Heart left ventricle (tissue), 16 donors: ENCODE measurements at places on chromosomes 7 and 10.

- no peak for DNase-seq
Observed at GRCh38 chr7:69217516-69218350, 380.5 kb upstream of the AUTS2 start.

- DNase-seq = no peak
Observed at GRCh38 chr7:150961510-150962289, 16.4 kb downstream of the KCNH2 start.

DNA sequence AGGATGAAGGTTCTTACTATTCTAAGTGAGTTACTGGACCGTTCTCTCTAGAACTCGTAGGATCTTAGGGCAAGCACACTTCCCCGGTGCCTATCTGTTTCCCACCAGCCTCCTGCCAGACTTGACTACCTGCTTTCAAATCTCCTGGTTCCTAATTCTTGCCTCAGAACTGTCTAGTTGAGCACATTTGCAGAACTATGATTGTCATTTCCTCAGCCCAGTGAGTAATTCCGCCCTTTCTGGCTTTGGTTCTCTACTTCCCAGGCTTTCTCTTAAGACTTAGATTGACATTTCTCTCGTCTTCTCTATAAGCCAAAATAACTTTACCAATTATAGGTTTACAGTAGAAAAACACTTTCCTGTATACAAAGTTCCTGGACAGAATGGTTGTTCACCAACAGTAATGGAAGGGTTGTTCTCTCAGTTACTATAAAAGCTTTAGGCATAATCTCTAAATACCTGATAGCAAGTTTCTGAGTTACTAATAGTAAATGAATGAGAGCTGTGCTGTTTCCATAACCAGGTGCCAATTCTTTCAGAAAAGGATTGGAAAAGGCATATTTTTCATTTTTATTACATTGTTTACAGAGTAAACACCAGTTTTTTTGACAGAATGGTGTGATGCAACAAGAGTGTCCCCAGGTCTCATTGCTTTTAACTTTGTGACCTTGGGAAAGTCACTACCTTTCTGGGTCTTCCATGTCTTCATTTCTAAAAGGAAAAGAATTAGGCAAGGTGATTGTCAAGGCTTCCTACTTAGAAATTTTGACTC is 41.1 kb downstream of the PLEKHA8 start:
- no peak for DNase-seq

GRCh38 chr10:74763934-74764591 is 62.3 kb upstream of the KAT6B start:
- no peak for DNase-seq

DNA sequence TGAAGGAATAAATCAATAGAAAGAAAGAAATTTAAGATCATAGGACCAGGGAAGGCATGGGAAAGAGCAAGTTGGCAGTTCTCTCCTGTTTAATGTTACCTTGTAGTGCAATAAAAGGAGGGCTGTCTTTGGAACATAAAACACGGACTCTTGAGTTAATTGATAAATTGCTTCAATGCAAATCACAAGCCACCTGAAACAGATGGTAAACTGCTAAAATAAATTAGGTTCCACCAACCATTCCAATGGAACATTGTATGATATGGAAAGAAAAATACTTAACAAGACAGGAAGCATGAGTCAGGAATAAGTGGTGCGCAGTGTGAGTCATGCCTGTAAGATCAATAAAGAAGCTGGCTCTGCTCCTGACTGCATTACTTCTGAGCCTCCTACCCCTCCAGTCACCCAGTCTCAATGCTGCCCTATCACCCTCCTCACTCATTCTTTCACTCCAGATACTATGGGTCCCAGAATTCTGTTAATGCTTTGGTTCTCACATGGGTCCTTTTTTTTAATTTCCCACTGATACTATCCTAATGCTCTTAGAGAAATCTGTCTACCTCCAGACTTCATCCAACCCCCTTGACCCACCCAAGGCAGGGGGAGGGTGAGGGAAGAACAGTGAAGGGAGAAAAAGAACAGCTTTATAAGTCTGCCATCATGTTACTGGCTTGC is 78.9 kb downstream of the LRRC17 start:
- DNase-seq = no peak

- DNase-seq = no peak
Observed at GRCh38 chr7:118511146-118511545, 286.6 kb downstream of the ANKRD7 start.

DNA sequence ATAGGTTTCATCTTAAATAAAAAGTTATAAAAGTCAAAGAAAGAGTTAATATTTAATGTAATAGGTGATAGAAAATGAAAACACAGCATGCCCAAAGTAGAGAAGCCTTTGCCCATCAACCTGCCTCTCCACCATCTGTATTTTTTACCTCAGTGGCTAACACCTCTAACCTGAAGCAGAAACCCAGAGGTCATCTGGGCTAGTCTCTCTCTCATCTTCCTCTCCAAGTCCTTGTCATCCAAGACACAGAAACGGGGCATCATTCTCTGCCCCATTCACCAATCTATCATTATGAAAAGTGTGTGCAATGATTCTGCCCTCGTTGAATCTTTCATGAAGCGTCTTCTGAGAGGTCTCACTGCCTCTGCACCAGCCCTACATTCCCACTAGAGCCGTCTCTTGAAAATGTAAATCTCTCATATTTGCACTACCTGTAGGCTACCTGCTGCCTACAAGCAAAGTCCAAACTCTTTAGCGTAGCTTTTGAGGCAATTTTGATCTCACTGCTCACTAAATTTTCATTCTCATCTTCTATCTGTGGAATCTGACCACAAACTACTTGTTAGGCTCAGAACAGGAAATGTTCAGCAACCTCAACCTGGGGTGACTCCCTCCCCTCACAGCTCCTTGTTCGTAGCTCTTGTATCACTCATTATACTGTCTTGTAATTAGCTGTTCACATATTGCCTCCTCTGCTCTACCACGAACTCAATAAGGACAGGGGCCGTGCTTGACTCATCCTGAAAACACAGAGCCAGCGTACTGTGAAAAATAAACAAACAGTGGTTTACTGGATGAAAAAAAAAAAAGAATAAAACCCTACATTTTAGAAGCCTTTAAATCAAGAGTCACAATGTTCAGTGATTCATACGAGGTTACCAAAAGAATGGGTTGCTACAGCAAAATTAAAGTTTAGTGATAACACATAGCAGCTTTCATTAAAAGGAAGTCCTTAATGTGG is 83.1 kb downstream of the CTNNA3 start:
- no peak for DNase-seq

DNA sequence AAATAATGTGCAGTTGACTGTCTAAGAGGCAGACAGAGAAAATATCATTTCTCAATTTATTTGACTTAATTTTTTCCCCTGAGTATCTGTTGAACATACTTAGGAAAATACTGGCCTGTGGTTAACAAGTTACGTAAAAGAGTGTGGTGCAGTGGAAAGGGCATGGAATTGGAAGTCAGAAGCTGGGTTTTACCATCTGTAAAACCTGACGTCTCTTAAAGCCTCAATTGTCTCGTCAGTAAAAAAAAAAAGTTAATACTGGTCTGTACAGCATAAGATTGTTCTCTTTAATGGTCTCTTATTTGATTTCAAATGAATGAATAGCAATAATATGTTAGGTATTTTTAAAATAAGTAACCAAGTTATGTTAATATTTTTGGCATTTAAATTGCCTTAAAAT is 67.8 kb downstream of the PHTF2 start:
- DNase-seq = no peak

DNA sequence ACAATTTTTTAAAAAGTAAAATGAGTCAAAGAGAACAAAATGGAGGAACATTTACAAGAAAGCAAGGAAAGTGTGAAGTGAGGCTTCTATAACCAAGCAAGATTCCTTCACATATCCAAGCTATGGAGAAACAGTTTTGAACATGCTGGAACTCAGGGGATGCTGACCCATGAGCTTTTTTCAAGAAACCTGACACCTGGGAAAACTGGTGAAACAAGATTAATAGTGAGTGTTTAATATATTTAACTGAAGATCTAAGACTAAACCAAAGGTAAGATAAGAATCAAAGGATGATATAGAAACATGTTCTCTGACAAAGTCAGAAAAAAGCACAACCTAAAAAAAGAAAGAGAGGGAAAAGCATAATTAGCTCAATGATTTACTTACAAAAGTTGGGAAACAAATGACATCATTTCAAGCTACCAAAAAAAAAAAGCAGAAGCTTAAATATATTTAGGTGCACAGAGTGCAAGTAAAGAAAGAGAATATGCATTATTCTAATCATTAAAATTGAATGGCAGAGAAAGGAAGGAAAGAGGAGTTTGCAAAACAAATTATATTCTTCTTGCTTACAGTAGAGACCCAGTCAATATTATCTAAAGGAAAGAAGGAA is 24.9 kb downstream of the C7orf25 start:
- DNase-seq = no peak

DNA sequence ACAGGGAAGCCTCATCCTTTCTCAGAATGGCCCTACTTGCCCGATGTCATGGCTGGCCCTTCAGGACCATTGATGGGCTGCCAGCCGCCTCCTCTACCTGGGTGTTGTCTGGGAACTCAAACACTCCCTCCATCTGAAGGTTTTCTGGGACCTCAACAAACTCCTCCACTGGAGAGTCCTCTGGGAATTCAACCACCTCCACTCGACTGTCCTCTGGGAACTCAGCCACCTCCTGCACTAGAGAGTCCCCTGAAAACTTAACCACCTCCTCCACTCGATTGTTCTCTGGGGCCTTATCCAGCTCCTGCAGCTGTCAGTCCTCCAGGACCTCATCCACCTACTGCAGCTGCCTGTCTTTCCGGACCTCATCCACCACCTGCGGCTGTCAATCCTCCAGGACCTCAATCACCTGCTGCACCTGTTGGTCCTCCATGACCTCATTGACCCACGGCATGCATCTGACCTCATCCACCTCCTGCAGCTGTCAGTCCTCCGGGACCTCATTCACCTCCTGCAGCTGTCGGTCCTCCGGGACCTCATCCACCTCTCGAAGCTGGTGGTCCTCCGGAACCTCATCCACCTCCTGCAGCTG is 37.1 kb downstream of the MAT1A start:
- DNase-seq = no peak

DNA sequence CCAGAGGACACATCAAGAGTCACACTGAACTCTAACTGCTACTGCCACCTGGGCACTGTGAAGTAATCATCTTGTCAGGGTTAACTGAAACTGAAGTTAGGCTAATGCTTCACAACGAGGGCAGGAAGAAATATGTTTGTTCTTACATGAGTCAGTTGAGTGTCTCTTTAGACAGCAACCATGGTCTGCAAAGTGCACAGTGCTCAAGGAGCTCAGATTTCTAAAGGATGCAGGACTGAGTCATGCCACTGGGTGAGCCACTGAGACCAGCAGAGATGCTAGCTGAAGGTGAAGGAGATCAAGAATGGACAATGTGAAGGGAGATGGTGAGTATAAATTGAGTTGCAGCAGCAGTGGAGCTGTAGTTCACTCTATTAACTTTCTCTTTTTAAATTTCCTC is 76.0 kb upstream of the CTTNBP2 start:
- DNase-seq = no peak

DNA sequence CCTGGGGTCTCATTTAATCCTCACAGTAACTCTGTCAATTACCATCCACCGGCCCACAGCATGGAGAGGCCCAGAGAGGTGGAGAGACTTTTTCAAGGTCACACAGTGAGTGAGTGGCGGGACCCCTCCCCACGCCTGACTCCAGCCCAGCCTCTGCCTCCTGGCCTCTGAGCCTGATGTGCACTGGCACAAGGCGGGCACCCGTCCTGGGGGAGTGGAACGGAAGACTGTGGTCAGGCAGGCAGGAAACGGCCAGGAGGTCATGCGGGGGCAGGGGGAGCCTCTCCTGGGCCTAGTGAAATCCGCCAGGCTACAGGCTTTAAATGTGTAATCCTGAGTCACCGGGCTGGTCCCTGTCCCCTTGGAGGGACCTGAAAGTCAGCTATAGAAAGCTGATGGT is 32.2 kb downstream of the ZCCHC24 start:
- peak; percentile 51 for DNase-seq

DNA sequence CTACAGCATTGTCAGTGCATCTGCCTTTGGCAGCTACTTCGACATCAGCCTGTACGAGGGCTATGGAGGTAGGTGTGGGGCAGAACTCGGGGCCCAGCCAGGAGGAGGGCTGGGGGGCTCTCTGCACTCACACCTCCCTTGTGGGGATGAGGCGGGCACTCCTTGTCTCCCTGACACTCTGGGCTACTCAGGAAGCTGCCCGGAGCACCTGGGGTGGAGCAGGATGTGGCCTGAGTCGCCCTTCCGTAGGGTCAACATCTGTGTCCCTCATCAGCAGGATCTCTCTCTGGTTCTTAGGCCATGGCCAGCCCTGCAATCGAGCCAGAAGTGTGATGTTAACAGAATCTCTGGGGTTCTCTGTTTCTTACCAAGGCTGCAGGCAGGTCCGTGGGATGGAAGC is 40.2 kb downstream of the C10orf105 start:
- DNase-seq = peak; percentile 58

GRCh38 chr10:95748349-95748748 is 7.6 kb upstream of the ENTPD1 start:
- DNase-seq = no peak

DNA sequence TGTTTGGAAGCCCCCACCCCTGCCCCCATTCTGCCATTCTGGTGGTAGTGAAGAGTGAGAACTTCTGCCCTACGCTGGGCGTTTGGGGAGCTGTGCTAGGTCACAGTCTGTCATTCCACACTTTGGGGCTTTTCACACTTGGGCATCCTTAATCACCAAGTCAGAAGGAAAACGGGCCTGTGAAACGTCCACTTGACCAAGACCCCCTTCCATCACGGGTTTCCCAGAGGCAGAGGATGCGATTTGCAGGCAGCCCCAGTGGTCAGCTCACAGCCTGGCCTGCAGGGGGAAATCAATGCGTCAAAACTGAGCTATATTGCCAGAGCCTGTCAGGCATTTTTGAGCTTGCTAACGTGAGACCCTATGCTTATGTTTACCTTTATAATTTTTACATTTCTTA is 663.3 kb upstream of the MGMT start:
- DNase-seq = no peak

DNA sequence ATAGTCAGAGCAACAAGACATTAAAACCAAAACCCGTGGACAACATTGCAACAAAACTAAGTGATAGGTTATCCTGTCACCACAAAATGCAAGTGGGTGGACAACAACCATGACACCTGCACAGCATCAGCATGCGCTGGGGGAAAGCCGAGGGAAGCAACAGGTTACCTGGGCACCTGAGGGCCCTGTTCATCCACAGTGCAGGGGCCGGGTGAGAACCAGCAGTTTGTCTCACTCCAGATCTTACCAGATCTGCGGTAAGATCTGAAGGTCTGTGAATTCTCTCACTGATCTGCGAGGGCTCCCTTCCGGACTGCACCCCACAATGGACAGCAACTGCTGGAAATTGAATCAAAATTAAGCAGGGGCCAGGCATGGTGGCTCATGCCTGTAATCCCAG is 30.5 kb upstream of the GRID1 start:
- no peak for DNase-seq

- DNase-seq = no peak
Observed at GRCh38 chr7:92904244-92905131, 68.1 kb upstream of the CDK6 start.

GRCh38 chr10:132876993-132877431 is 65.4 kb downstream of the CFAP46 start:
- DNase-seq = no peak

DNA sequence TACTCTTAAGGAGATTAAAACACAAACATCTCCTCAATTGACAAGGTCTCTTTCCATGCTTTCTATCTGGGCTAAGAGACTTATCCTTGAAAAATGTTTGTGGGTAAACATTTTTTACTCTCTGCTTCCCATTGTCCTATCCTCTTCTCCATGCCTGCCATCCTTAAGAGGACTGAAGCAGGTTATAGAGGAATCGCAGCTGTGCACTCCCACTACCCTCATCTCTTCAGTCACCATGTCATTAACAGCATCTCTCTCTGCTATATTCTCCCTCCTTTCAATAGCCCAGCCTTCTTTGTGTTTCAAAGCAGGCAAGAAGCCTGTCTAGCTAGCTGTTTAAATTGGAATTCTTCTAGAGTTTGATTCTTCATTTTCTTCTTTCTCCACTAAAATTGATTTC is 22.6 kb downstream of the COL1A2 start:
- no peak for DNase-seq
